KG1 (cell line): ENCODE measurements at places on chromosomes 2 and 18.

- no peak for DNase-seq
Measured at GRCh38 chr18:74360852-74361655, 45.4 kb downstream of the C18orf63 start.

GRCh38 chr18:48030616-48031480, 100.4 kb upstream of the SMAD2 start:
- DNase-seq: peak; percentile 2

GRCh38 chr2:189719571-189719970, 43.0 kb downstream of the OSGEPL1 start:
- DNase-seq: no peak

DNA sequence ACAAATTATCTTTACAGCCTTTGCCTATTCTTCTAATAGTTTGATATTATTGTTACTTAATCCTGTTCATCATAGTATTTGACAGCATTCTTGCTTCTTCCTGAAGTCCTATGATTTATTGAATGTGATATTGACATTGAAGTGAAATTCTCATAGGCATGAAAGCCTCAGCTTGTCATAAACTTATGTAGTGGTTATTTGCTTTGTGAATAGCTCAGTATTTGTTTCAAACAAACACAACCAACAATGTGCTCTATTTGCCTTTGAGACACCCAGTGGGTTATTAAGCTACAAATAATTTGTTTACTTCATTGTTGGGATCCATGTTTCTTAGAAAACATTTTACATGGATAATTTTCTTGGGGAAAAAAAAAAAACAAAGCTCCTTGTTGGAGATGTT, 57.2 kb downstream of the TTC39C start:
- DNase-seq: no peak

DNA sequence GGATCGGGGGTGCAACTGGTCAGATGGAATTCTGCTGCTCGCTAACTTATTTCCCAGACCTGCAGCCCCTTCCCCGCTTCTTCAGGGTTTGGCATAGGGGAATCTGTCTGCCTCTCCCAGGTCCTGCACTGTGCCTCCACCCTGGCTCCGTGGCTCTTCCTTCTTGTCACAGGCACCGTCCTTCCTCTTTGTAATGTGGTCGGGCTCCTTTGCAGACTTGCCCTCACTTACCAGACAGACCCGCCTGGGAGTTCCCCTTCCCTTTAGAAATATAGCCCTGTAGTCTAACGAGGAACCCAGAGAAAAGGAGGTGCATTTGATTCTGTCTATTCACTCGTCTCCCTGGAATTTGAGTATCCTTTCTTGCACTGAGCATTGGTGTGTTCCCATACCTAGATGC, 63.9 kb upstream of the PAX8 start:
- DNase-seq: no peak

GRCh38 chr18:47100212-47100831, 50.0 kb downstream of the HDHD2 start:
- no peak for DNase-seq

DNA sequence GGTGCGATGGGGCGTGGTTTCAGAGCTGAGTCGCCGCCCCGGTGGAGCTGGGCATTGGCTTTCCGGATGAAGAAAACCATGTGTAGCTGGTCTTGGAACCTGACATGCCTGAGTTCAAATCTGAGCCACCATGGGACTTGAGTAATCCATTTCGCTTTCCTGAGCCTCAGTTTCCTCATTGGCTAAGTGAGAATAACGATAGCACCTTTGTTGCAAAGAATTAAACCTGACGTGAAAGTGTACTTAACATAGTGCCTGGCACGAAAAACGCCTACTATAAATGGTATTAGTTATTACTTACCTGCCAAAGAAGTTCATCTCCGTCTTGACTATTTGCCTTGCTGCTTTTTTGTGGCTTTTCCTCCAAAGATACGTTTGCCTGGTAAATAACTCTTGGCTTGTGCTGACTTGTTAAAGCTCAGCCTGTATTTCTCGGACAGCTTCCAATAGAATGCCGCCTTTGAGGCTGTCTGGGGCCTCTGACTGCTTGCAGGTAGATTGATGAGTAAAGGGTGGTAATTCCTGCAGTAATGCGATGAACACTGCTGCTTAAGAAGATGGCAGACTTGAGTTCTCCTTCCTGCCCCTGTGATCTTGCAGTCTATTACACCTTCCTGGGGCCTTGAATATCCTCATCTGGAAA, 1.3 kb downstream of the CDCA7 start:
- DNase-seq: no peak

DNA sequence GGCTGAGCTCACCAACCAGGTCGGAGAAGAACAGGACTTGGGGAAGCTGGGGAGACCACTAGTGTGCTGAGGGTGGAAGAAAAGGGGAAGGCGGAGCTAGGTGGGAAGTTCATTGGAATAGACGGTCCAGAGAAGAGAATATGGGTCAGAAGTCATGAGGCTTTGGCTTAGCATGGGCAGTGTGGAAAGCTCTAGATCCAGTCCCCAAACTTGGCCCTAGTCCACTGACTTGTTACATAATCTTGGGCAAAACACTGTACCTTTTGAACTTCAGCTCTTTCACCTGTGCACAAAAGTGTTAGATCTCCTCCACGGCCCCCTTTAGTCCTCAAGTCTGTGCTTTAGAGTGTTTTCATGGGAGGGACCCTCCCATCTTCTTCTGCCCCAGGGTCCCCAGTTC, 10.7 kb downstream of the GCKR start:
- no peak for DNase-seq

GRCh38 chr2:10934979-10935350, 23.2 kb downstream of the KCNF1 start:
- DNase-seq: no peak

DNA sequence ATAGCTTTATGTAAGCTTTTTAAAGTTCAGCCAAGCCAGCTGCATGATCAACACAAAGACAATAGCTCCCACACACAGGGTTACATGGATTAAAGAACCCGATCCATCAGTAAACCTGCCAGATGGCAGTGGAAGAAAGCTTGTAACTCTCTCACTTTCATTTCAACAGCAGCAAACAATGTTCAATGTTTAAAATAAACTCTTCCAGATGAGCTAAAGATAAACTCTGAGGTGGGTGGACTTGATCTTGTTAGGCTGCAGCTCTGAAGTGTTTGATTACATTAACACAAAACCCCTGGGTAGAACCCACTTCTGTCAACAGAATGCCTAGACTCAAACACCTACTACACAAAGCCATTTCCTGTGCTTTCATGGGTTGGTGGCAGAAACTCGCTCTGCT, 13.9 kb downstream of the RDH14 start:
- DNase-seq: no peak

DNA sequence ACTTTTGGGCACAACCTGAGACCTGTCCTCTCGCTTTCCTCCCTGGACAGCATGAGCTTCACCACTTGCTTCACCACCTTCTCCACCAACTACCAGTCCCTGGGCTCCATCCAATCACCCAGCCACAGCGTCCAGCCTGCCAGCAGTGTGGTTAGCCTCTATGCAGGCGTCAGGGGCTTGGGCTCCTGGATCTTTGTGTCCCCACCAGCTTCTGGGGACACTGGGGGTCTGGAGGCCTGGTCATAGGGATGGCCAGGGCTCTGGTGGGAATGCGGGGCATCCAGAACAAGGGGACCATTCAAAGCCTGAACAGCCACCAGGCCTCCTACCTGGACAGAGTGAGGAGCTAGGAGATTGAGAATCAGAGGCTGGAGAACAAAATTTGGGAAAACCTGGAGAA, 44.2 kb upstream of the SLC4A10 start:
- no peak for DNase-seq

DNA sequence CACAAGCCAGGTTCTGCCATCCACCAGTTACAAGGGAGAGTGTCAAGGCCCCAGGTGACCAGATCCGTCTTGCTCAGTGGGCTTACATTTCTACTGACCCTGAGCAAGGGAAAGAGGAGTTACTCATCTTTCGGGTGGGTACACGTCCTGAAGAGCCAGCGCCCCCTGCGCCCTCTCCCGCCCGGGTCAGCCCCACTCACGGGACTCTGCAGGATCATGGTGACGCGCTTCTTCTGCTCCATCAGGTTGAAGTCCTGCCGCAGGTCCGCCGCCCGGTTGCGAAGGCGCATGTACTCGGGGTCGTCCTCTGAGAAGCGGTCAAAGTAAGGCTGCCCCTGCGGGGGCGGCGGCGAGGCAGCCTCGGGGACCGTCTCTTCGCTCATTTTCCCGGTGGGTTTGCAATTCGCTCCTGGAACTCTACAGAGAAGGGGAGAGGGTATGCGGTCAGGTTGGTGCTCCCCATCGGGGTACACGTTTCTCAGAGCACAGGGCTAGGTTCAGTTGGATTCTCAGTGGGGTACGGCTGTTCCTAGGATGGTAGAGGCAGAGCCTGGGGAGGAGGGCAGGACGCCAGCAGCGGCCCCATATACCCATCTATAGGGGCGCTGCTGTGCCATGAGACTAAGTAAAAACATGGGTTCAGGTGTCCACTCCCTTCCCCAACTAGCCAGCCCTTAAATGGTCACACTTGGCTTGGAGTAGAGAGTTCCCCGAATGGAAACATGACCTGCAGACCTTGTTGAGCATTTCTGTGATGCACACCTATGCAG, 61.8 kb downstream of the ADD2 start:
- DNase-seq: no peak

- DNase-seq: no peak
Measured at GRCh38 chr2:195279840-195280427, 377.1 kb upstream of the SLC39A10 start.

- no peak for DNase-seq
Measured at GRCh38 chr2:86358957-86359356, 21.5 kb upstream of the REEP1 start.

- no peak for DNase-seq
Measured at GRCh38 chr2:123438675-123439074, 586.4 kb upstream of the CNTNAP5 start.

DNA sequence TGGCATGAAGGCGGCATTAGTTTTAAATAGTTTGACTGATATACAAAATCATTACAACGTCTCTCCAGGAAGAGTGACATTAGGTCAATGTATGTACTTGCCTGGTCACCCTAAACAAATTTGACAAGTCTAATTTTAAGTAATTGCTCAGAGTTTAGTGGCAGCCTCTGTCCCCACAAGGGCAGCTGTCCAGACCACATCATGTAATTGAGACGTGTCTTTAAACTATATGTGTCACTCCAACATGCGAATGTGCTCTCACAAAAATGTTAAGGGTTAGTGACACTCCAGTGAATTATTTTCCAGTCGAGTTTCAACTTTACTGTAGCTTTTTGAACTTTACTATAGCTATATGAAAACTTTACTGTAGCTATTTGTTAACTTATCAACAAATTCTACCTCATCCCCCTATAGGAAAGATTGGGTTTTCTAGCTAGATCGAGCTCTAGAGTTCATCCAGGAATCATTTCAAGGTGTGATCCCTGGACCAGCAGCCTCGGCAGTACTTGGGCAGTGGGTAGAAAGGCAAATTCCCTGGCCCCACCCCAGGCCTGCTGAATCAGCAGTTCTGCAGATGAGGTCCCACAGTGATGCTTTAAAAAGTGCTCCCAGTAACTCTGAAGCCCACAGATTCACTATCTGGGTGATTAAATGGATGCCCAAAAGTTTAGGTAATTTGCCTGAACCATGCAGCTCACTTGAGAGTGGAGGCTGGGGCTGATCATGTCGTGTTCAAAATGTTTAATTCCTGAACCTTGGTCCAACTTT, 66.4 kb upstream of the POU3F3 start:
- no peak for DNase-seq

GRCh38 chr2:231904161-231904611, 22.0 kb downstream of the NPPC start:
- no peak for DNase-seq

DNA sequence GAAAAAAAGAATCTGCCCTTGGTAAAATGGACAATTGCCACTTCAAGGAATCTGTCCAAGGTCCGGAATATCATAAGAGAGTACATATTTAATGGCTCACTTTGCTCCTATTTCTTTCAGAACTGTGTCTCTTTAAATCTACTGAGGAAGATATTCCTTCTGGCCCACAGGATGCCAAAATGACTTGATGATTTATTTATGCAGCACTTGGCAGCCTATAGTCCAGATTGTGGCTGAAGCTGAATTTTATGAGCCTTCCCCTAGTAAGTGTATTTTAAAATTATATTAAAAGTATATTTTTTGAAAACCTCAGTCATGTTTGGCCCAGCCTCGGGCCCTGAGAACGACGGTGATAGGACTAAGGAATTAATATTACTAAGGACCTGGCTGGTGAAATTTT, 465.1 kb upstream of the HNRNPA3 start:
- DNase-seq: no peak
